ENCODE measurements at places on chromosomes 2 and 18. TPM values are rescaled to one million over a fixed set of nuclear protein-coding genes. Genes with fewer than 3 reads are reported as not detected.
A peak's percentile ranks its signal among the peaks of the same experiment; 100 is the strongest.

- H3K36me3 ChIP-seq: peaks cover 4% of the 10 kb centered on the region
- no peaks in the 10 kb centered on the region for H3K27me3 ChIP-seq
- peaks cover 3% of the 10 kb centered on the region for H3K4me1 ChIP-seq
- no peak overlapping the region for H3K4me3 ChIP-seq
- H3K27ac ChIP-seq: no peak overlapping the region
- DNase-seq: no peak
These were observed 38.7 kb downstream of the PDIA6 start for GRCh38 chr2:10773821-10774341.

GRCh38 chr2:43515807-43516497 lies 79.9 kb downstream of the THADA start:
- peaks cover 25% of the 10 kb centered on the region for H3K4me1 ChIP-seq
- H3K4me3 ChIP-seq: no peak overlapping the region
- no peaks in the 10 kb centered on the region for H3K27me3 ChIP-seq
- peaks cover 11% of the 10 kb centered on the region for H3K36me3 ChIP-seq

GRCh38 chr2:223853425-223853837 lies 16.0 kb upstream of the AP1S3 start:
- H3K27me3 ChIP-seq: no peaks in the 10 kb centered on the region
- no peak for DNase-seq
- peaks cover 19% of the 10 kb centered on the region for H3K36me3 ChIP-seq
- H3K4me1 ChIP-seq: no peaks in the 10 kb centered on the region
- H3K4me3 ChIP-seq: no peak overlapping the region

DNA sequence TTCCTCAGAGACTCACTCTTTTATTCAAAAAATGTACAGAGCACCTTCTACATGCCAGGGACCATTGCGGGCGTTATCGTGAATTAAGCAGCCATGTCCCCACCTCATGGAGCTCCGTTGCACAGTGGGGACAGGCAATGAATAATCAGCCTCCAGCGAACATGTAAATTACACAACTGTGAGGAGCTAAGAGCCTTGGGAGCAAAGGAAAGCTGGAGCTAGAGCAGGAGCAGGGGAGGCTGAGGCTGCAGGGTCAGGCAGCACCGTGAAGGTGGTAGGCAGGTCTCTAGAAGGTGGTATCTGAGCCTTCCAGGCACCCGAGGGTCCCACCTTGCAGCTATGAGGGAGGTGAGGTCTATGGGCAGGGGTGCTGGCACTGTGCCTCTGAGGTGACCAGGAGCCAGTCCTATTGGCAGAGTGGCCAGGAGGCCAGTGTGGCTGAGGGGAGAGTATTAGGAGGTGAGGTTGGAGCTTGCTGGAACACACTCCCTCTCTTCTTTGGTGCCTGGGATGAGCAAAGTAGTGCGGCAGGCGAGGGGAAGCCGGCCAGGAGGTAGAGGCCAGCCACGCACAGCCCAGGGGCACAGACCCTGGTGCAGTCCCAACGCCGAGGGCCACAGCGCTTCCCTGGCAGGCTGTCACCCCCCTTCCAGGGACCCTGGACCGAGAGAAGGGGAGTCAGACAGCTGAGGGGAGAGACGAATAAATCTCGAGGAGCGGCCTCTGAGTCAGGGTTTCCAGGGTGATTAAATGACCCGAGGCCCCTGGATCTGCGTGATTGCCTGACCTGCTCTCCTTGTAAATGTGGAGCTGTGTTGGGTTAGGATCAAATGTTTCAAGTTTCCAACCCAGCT lies 167.3 kb downstream of the SEPTIN10 start:
- H3K27me3 ChIP-seq: no peaks in the 10 kb centered on the region
- peak; percentile 76 for DNase-seq

DNA sequence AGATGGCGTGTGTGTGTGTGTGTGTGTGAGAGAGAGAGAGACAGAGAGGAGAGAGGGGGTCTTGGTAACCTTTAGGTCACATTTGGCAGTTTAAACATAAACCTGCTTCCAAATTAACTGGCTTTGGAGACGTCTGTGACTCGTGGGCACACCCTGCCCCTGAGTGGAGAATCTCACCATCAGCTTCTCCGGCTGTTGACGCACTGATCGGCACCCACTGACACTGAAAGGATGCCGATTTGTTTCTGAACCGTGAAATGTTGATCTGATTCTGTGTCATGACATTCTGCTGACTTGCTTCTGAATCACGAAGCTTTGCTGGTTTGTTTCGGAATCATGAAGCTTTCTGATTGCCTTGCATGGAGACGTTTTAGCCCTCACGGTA lies 114.7 kb downstream of the RTP5 start:
- no peak overlapping the region for H3K27ac ChIP-seq
- H3K36me3 ChIP-seq: no peaks in the 10 kb centered on the region
- peak; percentile 51 for DNase-seq
- H3K4me3 ChIP-seq: no peak overlapping the region

- DNase-seq: no peak
- peaks cover 4% of the 10 kb centered on the region for H3K4me1 ChIP-seq
- H3K27ac ChIP-seq: no peak overlapping the region
- H3K36me3 ChIP-seq: no peaks in the 10 kb centered on the region
- H3K4me3 ChIP-seq: no peak overlapping the region
- H3K27me3 ChIP-seq: no peaks in the 10 kb centered on the region
These were observed 15.9 kb upstream of the C1QL2 start for GRCh38 chr2:119174216-119174992.

DNA sequence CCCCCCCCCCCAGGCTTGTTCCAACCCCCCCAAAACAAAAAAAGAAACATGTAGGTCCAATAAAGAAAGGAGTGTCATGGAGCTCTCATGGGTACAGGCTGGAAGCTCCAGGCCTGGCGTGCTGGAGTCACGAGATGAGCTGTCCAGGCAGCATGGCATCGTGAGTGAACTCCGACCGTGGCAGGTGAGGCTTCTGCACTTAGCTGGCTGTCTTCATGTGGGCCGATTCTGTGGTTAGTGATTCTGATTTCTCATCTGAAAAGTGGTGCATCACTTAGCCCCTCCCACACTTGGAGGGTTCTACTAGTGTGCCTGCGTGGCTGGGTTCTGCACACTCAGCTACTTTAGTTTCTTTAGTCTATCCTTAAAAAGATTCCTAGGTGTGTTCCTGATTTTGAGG lies 126.4 kb upstream of the MGAT5 start:
- peaks cover 12% of the 10 kb centered on the region for H3K4me1 ChIP-seq
- H3K36me3 ChIP-seq: no peaks in the 10 kb centered on the region
- H3K27ac ChIP-seq: no peak overlapping the region
- no peak for DNase-seq
- no peaks in the 10 kb centered on the region for H3K27me3 ChIP-seq
- no peak overlapping the region for H3K4me3 ChIP-seq

DNA sequence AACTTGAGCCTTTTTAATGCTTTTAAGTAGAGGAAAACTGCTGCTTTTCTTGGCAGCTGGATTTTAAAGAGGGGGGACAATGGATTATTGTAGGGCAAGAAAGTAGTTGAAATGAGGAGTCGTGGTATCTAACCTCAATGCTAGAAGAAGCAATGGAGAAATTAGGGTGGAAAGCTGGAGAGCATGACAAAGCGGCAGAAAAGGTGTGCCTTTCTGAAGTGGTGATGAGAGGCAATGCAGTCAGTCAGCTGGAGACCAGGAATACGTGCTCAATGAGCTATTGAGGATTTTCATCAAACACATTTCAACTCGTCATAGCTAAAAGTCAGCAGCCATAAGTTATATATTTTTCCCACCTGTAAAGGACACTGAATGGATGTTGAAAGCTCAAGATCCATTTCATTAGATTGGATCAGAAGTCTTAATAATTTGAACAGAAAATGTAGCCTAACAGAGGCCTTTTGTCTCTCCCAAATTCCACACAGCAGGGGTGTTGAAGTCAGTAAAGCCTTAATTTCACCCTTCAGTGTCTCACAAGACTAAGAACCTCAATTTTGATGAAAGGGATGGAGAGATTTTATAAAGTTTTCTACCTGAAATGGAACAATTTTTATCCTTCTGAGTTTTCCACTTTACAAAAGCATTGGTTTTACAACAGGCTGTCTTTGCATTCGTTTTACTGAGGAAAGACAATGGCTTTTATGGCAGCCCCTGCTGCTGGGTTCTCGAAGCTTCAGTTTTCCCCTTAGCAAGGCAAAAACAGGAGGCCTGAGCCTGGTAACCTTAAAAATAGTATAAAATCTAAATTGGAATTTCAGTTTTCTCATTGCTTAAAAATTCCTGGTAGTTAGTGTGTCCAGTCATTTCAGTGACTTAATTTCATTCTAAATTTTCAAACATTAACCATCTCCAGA lies 131.1 kb downstream of the CCDC102B start:
- H3K27ac ChIP-seq: no peak overlapping the region
- no peak for DNase-seq
- H3K4me1 ChIP-seq: no peaks in the 10 kb centered on the region
- no peak overlapping the region for H3K4me3 ChIP-seq
- H3K27me3 ChIP-seq: peaks cover 16% of the 10 kb centered on the region

- DNase-seq: no peak
- no peaks in the 10 kb centered on the region for H3K4me1 ChIP-seq
- H3K27me3 ChIP-seq: no peaks in the 10 kb centered on the region
These were observed 162.5 kb downstream of the CCDC102B start for GRCh38 chr18:68960355-68960754.

DNA sequence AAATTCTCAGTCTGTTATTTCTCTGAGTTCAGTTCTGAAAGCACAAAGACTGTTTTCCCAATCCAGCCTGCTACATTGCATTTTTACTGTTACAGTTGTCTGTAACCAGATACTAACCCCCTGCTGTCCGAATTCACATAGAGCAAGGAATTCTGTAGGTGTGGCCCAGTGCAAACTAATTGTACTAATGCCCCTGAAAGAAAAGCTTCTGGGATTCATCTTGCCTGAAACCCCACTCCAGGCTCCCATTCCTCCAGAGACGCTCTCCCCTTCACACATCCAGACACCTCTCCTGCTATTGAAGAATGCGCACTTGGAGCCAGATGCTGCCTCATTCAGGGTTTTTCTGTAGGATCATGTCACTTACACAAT lies 127.0 kb downstream of the TTC32 start:
- H3K4me1 ChIP-seq: peaks cover 33% of the 10 kb centered on the region
- no peak overlapping the region for H3K4me3 ChIP-seq
- peak overlapping the region; percentile 89 for H3K27ac ChIP-seq
- H3K27me3 ChIP-seq: peaks cover 3% of the 10 kb centered on the region
- H3K36me3 ChIP-seq: no peaks in the 10 kb centered on the region

GRCh38 chr2:70347831-70348230 lies 46.0 kb upstream of the FAM136A start:
- H3K4me1 ChIP-seq: no peaks in the 10 kb centered on the region
- H3K36me3 ChIP-seq: no peaks in the 10 kb centered on the region
- DNase-seq: no peak
- H3K27me3 ChIP-seq: peaks cover 61% of the 10 kb centered on the region
- H3K27ac ChIP-seq: no peak overlapping the region

- no peaks in the 10 kb centered on the region for H3K27me3 ChIP-seq
- no peaks in the 10 kb centered on the region for H3K4me1 ChIP-seq
These were observed 201.0 kb downstream of the GBX2 start for GRCh38 chr2:235966932-235967757.

DNA sequence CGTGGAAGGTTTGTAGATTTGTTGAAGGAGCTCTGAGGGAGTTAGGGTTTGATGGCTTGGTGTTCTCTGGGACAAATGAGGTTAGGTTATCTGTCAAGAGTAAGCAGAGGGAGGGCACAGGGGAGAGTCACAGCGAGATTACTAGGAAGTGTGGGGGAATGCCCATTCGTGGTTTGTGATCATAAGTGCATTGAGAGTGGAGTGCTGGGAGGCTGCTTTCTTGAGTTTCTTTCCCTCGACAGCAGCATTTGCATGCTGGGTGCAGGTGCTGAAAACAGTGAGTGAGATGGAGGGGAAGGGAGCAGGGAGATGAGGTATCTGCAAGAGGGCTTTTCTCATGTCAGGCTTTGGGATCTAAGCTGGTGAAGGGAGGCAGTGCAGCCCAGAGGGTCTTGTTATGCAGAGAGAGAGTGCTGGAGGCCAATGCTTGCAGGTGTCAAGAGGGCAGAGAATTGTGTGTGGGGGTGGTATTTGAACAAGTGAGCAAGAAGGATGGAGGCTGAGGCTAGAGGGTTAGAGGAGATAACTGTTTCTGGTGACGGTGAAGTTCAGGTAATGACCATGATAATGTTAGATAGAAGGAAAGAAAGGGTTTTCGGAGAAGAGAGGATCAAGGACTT lies 8.8 kb downstream of the RALB start:
- no peak for DNase-seq
- no peaks in the 10 kb centered on the region for H3K27me3 ChIP-seq
- peaks cover 2% of the 10 kb centered on the region for H3K36me3 ChIP-seq
- no peak overlapping the region for H3K4me3 ChIP-seq
- no peak overlapping the region for H3K27ac ChIP-seq
- peaks cover 6% of the 10 kb centered on the region for H3K4me1 ChIP-seq

- peak; percentile 25 for DNase-seq
- no peaks in the 10 kb centered on the region for H3K36me3 ChIP-seq
- no peak overlapping the region for H3K27ac ChIP-seq
- H3K4me3 ChIP-seq: no peak overlapping the region
- peaks cover 24% of the 10 kb centered on the region for H3K27me3 ChIP-seq
These were observed 240.5 kb downstream of the BCL2 start for GRCh38 chr18:63079114-63079513.

GRCh38 chr2:233852056-233852455 lies 2.3 kb downstream of the HJURP start:
- no peaks in the 10 kb centered on the region for H3K27me3 ChIP-seq
- peak overlapping the region; percentile 19 for H3K27ac ChIP-seq
- no peaks in the 10 kb centered on the region for H3K36me3 ChIP-seq
- H3K4me1 ChIP-seq: peaks cover 32% of the 10 kb centered on the region

GRCh38 chr2:62287899-62288880 lies 92.3 kb downstream of the B3GNT2 start:
- H3K27me3 ChIP-seq: no peaks in the 10 kb centered on the region
- no peaks in the 10 kb centered on the region for H3K36me3 ChIP-seq
- H3K4me3 ChIP-seq: no peak overlapping the region
- H3K27ac ChIP-seq: peak overlapping the region; percentile 8
- DNase-seq: peak; percentile 90

The KCNIP3 gene
- 0.57 TPM for total RNA-seq

The SERPINB3 gene
- not detected for total RNA-seq

The LYG1 gene
- total RNA-seq: 1.8 TPM

The SKOR2 gene
- total RNA-seq: not detected

The LCT gene
- total RNA-seq: not detected

The DSG1 gene
- not detected for total RNA-seq
